ENCODE measurements at places on chromosomes 3 and 15. TPM values are rescaled to one million over a fixed set of nuclear protein-coding genes. Genes with fewer than 3 reads are reported as not detected.

GRCh38 chr3:194376241-194376560 lies 6.7 kb upstream of the LRRC15 start:
- peaks cover 22% of the 10 kb centered on the region for H3K27me3 ChIP-seq
- no peaks in the 10 kb centered on the region for H3K36me3 ChIP-seq
- H3K4me1 ChIP-seq = no peaks in the 10 kb centered on the region

GRCh38 chr3:53062905-53063304 lies 17.0 kb upstream of the SFMBT1 start:
- H3K4me3 ChIP-seq = no peak overlapping the region
- no peak overlapping the region for H3K27ac ChIP-seq
- no peak for DNase-seq
- peaks cover 5% of the 10 kb centered on the region for H3K4me1 ChIP-seq
- no peaks in the 10 kb centered on the region for H3K36me3 ChIP-seq
- peaks cover 33% of the 10 kb centered on the region for H3K27me3 ChIP-seq

GRCh38 chr3:14369675-14370669 lies 32.4 kb upstream of the SLC6A6 start:
- no peak overlapping the region for H3K27ac ChIP-seq
- H3K36me3 ChIP-seq = no peaks in the 10 kb centered on the region
- no peak for DNase-seq
- no peak overlapping the region for H3K4me3 ChIP-seq

- H3K4me1 ChIP-seq = no peaks in the 10 kb centered on the region
- no peak overlapping the region for H3K27ac ChIP-seq
- no peak for DNase-seq
Measured at GRCh38 chr3:125433611-125434041, 58.5 kb upstream of the ZNF148 start.

GRCh38 chr3:151434151-151434890 lies 26.5 kb downstream of the IGSF10 start:
- no peaks in the 10 kb centered on the region for H3K4me1 ChIP-seq
- H3K27ac ChIP-seq = no peak overlapping the region
- H3K27me3 ChIP-seq = no peaks in the 10 kb centered on the region
- H3K4me3 ChIP-seq = no peak overlapping the region
- DNase-seq = no peak

DNA sequence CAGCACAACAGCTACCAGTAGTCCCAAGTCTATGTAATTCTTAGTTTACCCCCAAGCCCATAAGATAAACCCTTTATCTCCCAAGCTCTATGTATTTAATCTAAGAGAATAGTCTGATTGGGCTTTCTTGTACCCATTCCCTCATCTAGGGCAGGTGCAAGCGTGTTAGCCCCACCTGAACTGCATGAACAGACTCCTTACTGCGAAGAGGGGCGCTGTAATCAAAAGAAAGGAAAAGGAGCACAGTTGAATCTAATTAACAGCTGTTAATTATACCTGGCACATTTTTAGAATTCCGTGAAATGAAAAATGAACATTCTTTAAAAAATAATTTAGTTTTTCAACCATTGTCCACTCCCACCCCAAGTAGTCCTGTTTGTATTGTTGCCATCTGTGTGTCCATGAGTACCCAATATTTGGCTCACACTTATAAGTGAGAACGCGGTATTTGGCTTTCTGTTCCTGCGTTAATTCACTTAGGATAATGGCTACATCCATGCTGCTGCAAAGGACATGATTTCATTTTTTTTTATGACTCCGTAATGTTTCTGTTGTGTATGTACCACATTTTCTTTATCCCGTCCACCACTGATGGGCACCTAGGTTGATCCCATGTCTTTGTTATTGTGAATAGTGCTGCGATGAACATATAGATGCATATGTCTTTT lies 26.5 kb upstream of the NEDD4 start:
- DNase-seq = no peak
- H3K27ac ChIP-seq = no peak overlapping the region
- H3K4me3 ChIP-seq = no peak overlapping the region
- H3K36me3 ChIP-seq = peaks cover 2% of the 10 kb centered on the region
- peaks cover 18% of the 10 kb centered on the region for H3K27me3 ChIP-seq

- H3K4me1 ChIP-seq = no peaks in the 10 kb centered on the region
- peaks cover 2% of the 10 kb centered on the region for H3K27me3 ChIP-seq
- no peak overlapping the region for H3K4me3 ChIP-seq
- no peak overlapping the region for H3K27ac ChIP-seq
- H3K36me3 ChIP-seq = no peaks in the 10 kb centered on the region
- DNase-seq = no peak
Measured at GRCh38 chr3:40877631-40878463, 321.5 kb upstream of the CTNNB1 start.

DNA sequence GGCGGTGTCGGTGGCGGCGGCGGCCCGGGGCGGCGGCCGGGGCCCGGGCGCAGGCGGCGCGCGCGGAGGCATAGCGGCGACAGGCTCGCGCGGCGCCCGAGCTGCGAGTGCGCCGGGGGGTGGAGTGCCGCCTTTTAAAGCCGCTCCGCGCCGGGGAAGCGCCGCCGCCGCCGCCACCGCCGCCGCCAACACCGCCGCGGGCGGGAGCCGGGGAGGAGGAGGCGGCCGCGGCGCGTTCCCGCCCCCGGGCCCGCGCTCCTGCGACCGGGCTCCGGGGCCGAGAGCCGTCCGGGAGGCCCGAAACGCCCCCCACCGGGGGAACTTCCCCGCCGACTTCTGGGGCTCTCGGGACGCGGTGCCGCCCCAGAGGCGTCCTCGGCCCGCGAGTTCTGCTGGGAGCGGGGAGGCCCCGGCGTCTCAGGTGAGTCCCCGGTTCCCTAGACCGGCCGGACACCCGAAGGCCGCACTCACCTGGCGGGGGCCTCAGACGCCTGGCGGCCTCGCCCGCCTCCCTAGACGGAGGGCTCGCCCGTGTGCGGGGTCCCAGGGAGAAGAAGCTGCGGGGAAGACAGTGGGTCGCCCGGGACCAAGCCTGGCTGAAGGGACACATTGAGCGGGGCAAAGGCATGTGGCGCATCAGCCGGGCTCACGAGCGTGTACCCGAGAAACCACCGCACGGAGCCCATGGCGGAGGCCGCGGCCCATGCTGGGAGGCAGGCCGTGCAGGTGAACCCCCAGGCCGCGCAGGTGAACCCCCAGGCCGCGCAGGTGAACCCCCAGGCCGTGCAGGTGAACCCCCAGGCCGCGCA lies at the start of gene PCSK6:
TSS of gene PCSK6 (minus strand) at position 109 of the 809 bp plus-strand sequence. CDS start at position 72, 37 bp downstream.
- peaks cover 47% of the 10 kb centered on the region for H3K27me3 ChIP-seq
- peak within 1 kb of the TSS; percentile 54 for H3K4me3 ChIP-seq
- no peak for DNase-seq
- H3K27ac ChIP-seq = peak within 1 kb of the TSS; percentile 52
- H3K36me3 ChIP-seq = no peaks in the 10 kb centered on the region
- peaks cover 5% of the 10 kb centered on the region for H3K4me1 ChIP-seq

GRCh38 chr3:51340989-51341636 lies 44.0 kb upstream of the MANF start:
- no peak overlapping the region for H3K4me3 ChIP-seq
- H3K27me3 ChIP-seq = no peaks in the 10 kb centered on the region
- no peak overlapping the region for H3K27ac ChIP-seq
- no peaks in the 10 kb centered on the region for H3K36me3 ChIP-seq
- DNase-seq = no peak

- peaks cover 4% of the 10 kb centered on the region for H3K27me3 ChIP-seq
- H3K36me3 ChIP-seq = no peaks in the 10 kb centered on the region
- peak; percentile 11 for DNase-seq
- H3K4me1 ChIP-seq = peaks cover 26% of the 10 kb centered on the region
- H3K4me3 ChIP-seq = peak overlapping the region; percentile 8
Measured at GRCh38 chr15:51227940-51228732, 110.3 kb downstream of the CYP19A1 start.

GRCh38 chr3:10627884-10628572 lies 122.6 kb upstream of the ATP2B2 start:
- no peak overlapping the region for H3K4me3 ChIP-seq
- H3K27me3 ChIP-seq = no peaks in the 10 kb centered on the region
- no peaks in the 10 kb centered on the region for H3K4me1 ChIP-seq
- DNase-seq = no peak

- H3K27me3 ChIP-seq = peaks cover 16% of the 10 kb centered on the region
- H3K4me3 ChIP-seq = no peak overlapping the region
- DNase-seq = no peak
- no peaks in the 10 kb centered on the region for H3K4me1 ChIP-seq
Measured at GRCh38 chr15:62929000-62929357, 113.6 kb upstream of the TPM1 start.

DNA sequence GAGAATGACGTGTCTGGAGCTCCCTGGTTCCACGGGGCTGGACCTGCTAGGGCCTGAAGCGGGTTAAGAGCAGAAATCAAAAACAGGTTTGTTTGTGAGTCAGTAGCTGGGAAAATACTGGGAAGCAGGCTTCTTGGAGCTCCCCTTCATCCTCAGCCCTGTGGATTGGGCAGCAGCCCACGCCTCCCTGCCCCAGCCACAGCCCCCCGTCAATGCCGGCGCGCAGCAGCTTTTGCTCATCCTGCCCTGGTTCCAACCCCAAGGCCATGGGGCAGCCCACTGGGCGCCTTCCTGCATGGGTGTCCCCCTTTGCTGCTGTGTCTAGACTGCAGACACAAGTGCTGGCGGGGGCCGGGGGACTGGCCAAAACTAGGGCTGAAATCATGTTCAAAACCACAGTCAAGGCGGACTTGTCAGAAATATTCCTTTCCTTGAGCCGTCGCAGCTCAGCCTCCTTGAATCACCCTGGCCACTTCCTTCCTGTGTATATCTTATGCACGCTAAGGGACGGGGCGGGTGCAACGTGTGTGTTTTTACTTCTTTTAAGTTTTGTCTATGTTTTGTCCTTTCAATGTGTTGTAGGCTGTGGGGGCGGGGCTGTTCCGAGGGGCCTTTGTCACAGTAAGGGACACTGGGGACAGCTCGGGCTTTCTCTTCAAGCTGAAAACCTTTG lies 108.1 kb downstream of the KLF13 start:
- H3K36me3 ChIP-seq = no peaks in the 10 kb centered on the region
- peak overlapping the region; percentile 93 for H3K27ac ChIP-seq
- H3K27me3 ChIP-seq = no peaks in the 10 kb centered on the region
- peak overlapping the region; percentile 58 for H3K4me3 ChIP-seq

DNA sequence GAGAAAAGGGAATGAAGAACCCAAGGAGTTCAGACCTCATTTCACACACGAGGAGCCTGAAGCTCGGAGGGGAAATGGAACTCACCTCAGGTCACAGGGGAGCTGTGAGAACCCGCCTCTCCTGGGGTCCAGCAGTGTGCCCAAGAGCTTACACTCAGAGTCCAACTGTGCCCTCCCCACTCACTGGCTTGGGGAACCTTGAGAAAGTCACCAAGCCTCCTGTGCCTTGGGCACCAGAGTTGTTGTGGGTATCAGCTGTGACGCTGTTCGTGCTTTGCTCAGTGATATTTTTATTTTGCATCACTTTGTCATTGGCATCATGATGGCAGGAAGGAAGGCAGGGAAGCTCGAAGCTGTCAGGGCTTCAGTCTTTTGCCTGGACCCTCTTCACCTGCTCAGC lies 83.4 kb downstream of the TLE3 start:
- H3K36me3 ChIP-seq = no peaks in the 10 kb centered on the region
- no peak for DNase-seq
- no peak overlapping the region for H3K4me3 ChIP-seq
- H3K4me1 ChIP-seq = peaks cover 11% of the 10 kb centered on the region

GRCh38 chr3:173870976-173871375 lies 473.4 kb downstream of the NLGN1 start:
- no peak overlapping the region for H3K4me3 ChIP-seq
- no peaks in the 10 kb centered on the region for H3K36me3 ChIP-seq
- DNase-seq = no peak
- H3K27ac ChIP-seq = no peak overlapping the region
- H3K4me1 ChIP-seq = no peaks in the 10 kb centered on the region
- no peaks in the 10 kb centered on the region for H3K27me3 ChIP-seq

- no peak for DNase-seq
- peaks cover 2% of the 10 kb centered on the region for H3K36me3 ChIP-seq
- H3K4me3 ChIP-seq = no peak overlapping the region
- H3K4me1 ChIP-seq = no peaks in the 10 kb centered on the region
- no peak overlapping the region for H3K27ac ChIP-seq
Measured at GRCh38 chr3:102142379-102143060, 292.3 kb upstream of the ZPLD1 start.

DNA sequence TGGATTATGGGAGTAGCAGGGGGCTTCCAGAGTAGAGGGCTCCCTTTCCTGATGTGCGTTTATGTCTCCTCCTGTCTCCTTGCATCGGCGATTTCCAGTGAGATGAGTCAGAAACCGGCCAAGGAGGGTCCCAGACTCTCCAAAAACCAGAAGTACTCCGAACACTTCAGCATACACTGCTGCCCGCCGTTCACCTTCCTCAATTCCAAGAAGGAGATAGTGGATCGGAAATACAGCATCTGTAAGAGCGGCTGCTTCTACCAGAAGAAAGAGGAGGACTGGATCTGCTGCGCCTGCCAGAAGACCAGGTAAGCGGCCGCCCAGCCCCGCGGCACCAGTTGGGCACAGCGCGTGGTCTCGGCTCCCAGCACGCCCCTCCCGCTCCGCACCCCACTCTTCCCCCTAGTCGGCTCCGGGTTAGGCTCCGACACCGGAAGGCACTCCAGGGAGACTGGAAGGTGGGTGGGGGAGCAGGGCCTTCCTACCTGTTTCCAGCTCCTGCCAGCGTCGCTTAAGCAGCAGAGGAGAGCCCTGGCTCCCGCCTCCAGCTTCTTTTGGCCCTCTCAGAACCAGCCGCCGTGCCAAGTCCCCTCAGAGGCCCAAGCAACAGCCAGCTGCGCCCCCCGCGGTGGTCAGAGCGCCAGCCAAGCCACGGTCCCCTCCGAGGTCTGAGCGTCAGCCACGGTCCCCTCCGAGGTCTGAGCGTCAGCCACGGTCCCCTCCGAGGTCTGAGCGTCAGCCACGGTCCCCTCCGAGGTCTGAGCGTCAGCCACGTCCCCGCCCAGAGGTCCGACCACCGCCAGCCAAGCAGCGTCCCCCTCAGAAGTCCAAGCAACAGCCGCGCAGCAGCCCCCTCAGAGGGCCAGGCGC lies 34.7 kb downstream of the MOBP start:
- H3K4me1 ChIP-seq = no peaks in the 10 kb centered on the region
- no peak for DNase-seq
- H3K27me3 ChIP-seq = peaks cover 38% of the 10 kb centered on the region
- H3K4me3 ChIP-seq = no peak overlapping the region
- H3K36me3 ChIP-seq = no peaks in the 10 kb centered on the region

GRCh38 chr15:88076328-88076727 lies 180.2 kb downstream of the NTRK3 start:
- no peak for DNase-seq
- H3K27me3 ChIP-seq = no peaks in the 10 kb centered on the region
- no peaks in the 10 kb centered on the region for H3K4me1 ChIP-seq
- no peak overlapping the region for H3K27ac ChIP-seq

GRCh38 chr15:84387086-84387485 lies 151.5 kb downstream of the GOLGA6L4 start:
- no peak overlapping the region for H3K27ac ChIP-seq
- no peaks in the 10 kb centered on the region for H3K36me3 ChIP-seq
- DNase-seq = no peak
- no peak overlapping the region for H3K4me3 ChIP-seq
- H3K27me3 ChIP-seq = peaks cover 8% of the 10 kb centered on the region
- no peaks in the 10 kb centered on the region for H3K4me1 ChIP-seq

- no peak for DNase-seq
- H3K4me1 ChIP-seq = peaks cover 48% of the 10 kb centered on the region
- H3K4me3 ChIP-seq = no peak overlapping the region
Measured at GRCh38 chr15:41919201-41919820, 25.5 kb upstream of the SPTBN5 start.

DAZL gene
- total RNA-seq = 0.10 TPM

ALCAM gene
- total RNA-seq = 25.2 TPM

CHMP2B gene
- 29.6 TPM for total RNA-seq

ARGFX gene
- not detected for total RNA-seq

RHOV gene
- total RNA-seq = 1.6 TPM

EBLN2 gene
- total RNA-seq = 8.4 TPM

ARPP21 gene
- not detected for total RNA-seq

PLSCR4 gene
- not detected for total RNA-seq

CLRN1 gene
- not detected for total RNA-seq

CAPN3 gene
- 1.6 TPM for total RNA-seq

CD80 gene
- total RNA-seq = 18.1 TPM

IQCF5 gene
- total RNA-seq = not detected
